ENCODE measurements at places on chromosomes 16 and 17.

DNA sequence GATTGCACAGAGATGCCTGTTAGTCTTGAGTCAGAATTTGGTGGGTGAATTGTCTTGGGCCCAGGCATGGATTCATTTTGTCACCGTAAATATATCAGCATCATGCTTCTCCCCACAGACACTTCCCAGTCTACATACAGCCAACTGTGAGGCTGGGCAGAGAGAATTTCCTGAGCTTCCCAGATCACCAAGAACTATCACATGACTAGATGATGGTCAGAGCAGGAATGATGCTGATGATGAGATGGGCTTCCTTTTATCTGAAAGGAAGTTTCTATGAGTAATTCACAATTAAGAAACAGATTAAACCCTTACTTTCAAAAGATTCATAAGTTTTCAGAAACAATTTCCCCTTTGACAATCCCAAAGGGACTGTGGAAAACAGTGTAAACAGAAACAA lies 323 bp upstream of the KRTAP9-9 start:
- DNase-seq, result no peak

GRCh38 chr16:77143364-77143763 lies 47.6 kb upstream of the MON1B start:
- no peak for DNase-seq

- no peak for DNase-seq
Observed at GRCh38 chr16:67648764-67649407, 3.9 kb downstream of the CARMIL2 start.

DNA sequence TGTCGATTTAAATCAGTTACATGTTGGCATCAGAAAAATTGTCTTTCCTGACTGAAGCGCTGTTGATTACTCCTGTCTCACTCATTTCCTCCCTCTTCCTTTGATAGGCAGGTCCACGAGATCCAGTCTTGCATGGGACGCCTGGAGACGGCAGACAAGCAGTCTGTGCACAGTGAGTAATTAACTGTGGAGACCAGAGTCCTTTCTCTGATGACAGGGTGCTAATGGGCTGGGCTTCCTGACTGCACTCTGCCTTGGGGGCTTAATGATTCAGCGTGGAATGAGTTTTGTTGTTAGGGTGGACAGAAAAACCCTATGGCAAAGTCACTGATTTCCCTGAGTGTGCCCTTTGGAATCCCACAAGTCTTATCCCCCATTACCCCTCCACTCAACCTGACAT lies 6.5 kb downstream of the GOSR2 start:
- DNase-seq, result no peak

DNA sequence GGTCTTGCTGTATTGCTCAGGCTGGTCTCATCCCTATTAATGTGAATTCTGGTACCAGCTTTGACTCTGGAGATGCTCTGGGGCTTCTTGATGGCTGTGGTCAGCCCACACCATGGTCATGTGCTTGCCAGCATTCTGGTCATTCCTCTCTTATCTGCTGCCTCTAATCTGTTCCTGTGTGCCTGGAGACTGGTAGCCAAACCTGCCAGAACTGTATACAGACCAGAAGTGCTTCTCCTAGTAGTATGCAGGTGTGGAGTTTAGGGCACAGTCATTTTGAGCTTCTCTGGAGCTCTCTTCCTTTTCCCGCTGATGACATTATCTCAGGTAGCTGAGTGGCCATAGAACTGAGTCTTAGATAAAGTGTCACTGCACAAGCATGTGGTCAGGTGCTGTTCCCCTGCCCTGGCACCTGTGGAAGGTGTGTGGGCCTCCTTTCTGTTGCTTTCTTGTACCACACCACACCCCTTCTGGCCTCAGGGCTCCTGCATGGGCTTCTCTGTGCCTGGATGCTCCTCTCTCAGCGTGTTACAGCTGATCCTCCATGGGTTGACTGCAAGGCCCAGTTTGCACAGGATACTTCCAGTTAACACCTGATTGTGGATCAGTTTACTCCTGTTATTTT lies 162.7 kb downstream of the SPECC1 start:
- DNase-seq, result no peak

DNA sequence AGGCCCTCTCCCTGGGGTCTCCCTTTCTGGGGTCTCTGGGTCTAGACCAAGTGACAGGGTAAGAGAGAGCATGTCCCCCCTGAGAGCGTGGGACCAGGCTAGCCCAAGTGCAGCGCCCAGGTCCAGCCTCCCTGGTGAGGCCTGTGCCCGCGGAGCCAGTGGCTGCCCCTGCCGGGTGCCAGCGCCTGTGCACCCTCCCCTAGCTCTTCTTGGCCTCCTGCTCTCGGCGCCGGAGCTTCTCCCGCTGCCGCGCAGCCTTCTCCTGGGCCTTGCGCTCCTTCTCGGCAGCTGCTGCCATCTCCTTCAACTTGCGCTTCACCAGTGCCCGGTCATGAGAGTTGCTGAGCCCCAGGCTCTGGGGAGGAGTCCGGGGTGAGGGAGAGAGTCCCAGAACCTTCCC lies 17.3 kb downstream of the SAMD14 start:
- DNase-seq, result no peak

- DNase-seq, result no peak
Observed at GRCh38 chr16:67091906-67092566, 17.7 kb upstream of the PHAF1 start.
